ENCODE measurements at places on chromosomes 7 and 10.

DNA sequence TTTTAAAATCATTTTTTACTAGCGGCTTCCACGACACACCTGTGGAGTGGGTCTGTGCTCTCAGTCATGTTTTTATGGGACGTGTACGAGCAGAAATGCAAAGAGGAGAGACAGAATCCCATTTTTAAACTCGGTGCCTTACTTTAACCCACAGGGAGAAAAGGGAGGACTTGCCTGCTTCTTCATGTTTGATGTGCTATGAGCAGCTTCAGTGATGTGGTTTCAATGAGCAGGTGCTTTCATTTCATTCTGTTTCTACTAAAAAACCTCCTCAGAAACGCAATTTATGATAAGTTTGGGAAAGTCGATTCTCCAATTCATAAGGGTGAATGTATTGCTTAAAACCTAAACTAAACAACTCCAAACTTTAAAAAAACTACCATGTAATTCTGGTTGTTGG lies 537.2 kb downstream of the GATA3 start:
- DNase-seq: no peak

- DNase-seq: no peak
Measured at GRCh38 chr10:124305984-124306383, 112.7 kb downstream of the OAT start.

DNA sequence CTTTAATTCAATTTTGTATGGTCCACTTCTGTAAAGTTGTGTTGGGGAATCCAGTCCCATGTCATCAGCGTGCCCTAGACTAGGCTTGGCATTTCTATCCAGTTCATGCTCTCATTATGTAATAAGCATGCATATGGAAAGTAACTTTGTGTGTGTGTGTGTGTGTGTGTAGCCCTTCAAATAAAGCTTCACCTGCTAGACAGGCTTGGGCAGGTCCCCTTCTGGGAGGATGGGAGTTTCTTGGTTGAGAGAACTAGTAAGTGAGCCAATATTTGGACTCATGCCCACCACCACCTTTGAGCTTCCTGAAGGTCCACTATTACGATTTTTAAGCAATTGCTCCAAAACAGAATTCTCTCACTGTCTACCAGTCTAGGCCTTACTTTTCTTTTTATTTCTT lies 6.9 kb downstream of the BZW2 start:
- DNase-seq: no peak

DNA sequence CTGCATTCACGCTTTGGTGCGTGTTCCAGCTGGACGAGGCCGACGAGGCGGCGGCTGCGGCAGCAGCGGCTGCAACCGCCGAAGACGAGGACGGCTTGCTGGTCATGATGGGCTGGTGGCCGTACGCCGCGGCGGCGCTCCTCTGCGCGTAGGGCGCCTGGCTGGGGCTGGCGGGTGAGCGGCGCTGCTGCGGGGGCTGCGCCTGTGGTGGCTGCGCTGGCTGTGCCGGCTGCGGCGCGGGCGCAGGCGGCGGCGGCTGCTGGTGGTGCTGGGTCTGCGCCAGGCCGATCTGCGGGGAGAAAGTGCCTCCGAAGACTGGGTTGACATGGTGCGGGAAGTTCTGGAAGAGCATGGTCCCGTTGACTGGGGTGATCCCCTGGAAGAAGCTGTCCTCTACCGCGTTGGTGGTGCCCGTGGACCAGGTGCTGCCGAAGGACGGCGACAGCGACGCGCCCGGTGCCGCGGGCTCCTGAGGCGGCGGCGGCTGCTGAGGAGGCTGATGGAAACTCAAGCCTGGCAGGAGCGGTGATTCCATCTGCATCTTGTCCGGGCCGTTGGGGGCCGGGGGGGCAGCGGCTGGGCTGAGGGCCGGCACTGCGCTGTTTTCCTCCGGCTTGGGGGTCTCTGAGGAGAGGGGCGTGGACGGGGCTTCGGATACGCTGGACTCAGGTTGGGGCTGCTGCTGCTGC lies 51.1 kb downstream of the CPEB3 start:
- DNase-seq: peak; percentile 24

- DNase-seq: no peak
Measured at GRCh38 chr10:26977635-26978034, 116.9 kb upstream of the ABI1 start.

- DNase-seq: no peak
Measured at GRCh38 chr7:24685708-24686107, 71.6 kb downstream of the GSDME start.

DNA sequence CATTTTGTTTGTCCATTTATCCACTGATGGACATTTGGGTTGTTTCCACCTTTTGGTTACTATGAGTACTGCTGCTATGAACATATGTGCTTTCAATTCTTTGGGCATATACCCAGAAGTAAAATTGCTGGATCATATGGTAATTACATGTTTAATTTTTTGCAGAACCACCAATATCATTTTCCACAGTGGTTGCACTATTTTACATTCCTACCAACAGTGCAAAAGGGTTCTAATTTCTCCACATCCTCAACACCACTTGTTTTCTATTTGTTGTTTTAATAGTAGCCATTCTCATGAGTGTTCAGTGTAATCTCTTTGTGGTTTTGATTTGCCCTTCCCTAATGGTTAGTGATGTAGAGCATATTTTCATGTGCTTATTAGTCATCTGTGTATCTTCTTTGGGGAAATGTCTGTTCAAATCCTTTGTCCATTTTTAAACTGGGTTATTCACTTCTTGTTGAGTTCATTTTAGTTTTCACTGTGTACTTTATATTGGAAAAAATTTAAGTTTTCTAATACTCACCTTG lies 101.9 kb downstream of the HIBADH start:
- DNase-seq: no peak

DNA sequence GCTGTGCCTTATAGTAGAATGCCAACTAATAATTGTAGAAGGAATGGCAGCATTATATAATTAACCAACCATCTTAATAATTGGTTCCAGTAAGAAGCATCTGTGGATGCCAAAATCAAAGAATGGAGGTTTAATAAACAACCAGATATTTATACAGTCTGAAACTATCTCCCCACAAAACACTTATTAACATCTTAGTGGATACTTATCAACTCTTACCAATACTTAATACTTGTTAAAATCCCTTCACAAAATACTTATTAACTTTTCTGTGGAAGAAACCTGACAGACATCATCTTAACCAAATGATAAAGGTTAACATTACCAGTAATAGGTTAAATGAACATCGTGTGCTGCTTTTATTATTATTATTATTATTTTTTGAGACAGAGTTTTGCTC lies 29.1 kb upstream of the FAM107B start:
- no peak for DNase-seq

GRCh38 chr7:121138262-121138933 lies 149.9 kb downstream of the CPED1 start:
- DNase-seq: no peak

GRCh38 chr7:100679927-100680575 lies 6.5 kb downstream of the GNB2 start:
- DNase-seq: peak; percentile 90
